ENCODE measurements at places on chromosomes 4 and X.

DNA sequence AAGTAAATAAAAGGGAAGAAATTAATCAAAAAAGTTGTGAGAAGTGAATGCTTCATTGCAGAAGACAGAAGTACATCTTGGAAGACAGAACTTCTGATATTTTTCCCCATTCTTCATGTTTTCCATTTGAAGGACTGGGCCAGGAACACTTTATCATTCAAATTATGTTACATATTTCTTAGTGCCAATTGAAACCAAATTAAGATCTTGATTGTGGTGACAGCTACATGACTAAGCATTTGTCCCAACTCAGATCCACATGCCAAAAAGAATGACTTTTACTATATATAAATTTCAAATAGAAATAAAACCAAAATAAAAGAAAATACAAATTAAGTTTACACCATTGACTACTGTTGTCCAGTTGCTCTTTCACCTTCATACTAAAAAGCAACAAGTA is 14.0 kb upstream of the FGF5 start:
- no peak for DNase-seq

GRCh38 chr4:138636781-138637180 is 378.8 kb upstream of the NOCT start:
- no peak for DNase-seq

- peak; percentile 58 for DNase-seq
Measured at GRCh38 chr4:184838249-184839074, 12.7 kb upstream of the ACSL1 start.

DNA sequence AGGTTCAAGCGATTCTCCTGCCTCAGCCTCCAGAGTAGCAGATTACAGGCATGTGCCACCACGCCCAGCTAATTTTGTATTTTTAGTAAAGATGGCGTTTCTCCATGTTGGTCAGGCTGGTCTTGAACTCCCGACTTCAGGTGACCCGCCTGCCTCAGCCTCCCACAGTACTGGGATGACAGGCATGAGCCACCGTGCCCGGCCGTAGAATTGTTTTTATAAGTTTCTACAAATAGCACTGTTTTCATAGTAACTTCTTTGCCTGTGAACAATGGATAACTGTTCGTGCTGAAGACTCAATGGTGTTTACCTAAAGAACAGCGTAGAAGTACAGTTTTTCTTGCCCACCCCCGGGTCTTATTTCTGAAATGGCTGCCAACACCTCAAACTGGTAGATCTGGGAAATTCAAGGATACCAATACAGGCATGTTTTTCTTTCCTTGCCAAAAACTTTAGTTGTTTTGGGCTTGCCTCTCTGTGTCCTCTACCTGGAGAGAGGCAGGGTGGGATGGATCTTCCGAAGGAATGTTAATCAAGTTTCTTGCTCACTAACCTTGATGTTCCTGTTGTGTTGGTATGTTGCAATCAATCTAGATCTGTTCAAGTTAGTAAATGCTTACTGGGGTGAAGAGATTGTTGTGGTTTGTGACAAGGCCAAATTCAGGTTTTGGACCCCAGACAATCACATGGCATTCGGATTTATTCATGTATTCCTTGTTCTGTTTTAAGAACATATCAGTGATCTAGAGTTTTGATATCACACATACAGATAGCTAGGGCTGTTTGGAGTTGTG is 2.8 kb upstream of the RUFY3 start:
- no peak for DNase-seq

- no peak for DNase-seq
Measured at GRCh38 chr4:168885400-168885799, 124.7 kb downstream of the CBR4 start.

- no peak for DNase-seq
Measured at GRCh38 chrX:41289095-41289494, 44.9 kb upstream of the DDX3X start.

DNA sequence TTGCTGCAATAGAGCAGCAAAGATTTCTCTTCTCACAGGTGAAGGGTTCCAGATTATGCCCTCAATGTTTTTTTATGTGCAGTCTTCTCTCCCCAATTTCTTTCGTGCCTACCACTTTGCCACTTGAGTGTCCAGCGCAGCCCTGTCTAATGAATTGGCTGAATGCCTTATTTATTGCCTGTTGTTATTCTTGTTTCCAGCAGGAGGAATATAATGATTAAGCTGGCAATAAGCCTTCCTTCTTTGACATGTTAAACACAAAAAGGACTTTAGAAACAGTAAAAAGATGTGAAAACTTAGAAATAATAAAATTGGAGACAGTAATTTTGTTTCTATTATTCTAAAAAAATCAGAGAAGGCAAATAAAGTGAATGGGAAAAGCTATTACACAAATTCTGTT is 34.6 kb upstream of the FRAS1 start:
- DNase-seq, result no peak

DNA sequence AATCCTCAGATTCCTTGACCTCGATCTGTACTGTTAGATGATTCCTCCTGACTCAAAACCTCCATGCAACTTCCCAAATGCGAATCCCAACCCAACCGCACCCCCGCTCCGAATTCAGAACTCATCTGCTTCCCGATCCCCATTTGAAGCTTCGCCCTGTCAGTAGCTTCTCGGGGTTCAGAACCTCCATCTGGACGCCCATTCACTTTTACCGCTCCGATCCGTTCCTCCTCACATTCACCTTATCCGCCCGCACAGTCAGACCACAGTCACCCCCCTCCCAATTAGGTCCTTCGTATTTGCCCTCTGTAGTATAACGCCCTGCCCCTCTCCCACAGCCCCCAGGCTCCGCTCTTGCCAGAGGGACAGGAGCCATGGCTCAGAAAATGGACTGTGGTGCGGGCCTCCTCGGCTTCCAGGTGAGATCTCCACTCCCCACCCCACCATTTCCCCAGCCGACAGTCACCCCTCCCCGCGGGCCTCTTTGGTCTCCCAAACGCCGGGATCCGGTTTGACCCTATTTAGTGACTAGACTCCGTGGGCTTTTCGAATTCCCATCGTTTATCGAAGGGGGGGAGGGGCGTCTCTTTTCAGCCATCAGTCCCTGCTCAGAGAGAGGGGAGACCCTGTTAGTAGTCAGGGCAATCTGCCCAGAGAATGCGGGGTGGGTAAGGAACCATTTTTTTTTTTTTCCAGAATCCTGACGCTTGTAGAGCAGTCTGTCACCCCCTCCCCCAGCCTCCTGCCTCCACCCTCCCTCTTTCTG is 691 bp downstream of the MAGED1 start:
- DNase-seq, result peak; percentile 62

DNA sequence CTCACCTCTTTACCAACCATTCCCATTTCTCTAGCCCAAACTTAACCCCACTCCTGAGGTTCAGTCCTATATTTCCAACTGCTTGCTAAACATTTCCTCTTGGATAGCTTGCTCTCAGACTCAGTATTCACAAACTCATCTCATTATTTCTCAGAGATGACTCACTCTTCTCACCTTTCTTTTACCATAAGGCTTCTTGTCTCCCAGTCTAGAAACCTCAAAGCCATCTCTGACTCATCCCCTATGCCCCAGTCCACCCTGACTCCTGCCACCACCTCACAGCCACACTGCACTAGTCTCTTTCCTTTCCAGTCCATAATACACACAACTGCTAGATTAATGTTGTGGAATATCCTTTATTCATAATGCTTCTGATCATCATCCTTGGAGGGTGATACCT is 4.8 kb downstream of the FRMPD3 start:
- DNase-seq, result no peak

- DNase-seq, result no peak
Measured at GRCh38 chr4:82594456-82594855, 32.7 kb upstream of the TMEM150C start.

GRCh38 chrX:302975-303374 is 15.6 kb downstream of the GTPBP6 start:
- DNase-seq, result no peak

- DNase-seq, result peak; percentile 3
Measured at GRCh38 chr4:159540038-159540437, 437.2 kb downstream of the RAPGEF2 start.

- peak; percentile 66 for DNase-seq
Measured at GRCh38 chr4:169115897-169116254, 105.8 kb upstream of the CBR4 start.

GRCh38 chr4:123699880-123700771 is 303.5 kb downstream of the SPRY1 start:
- DNase-seq, result no peak

DNA sequence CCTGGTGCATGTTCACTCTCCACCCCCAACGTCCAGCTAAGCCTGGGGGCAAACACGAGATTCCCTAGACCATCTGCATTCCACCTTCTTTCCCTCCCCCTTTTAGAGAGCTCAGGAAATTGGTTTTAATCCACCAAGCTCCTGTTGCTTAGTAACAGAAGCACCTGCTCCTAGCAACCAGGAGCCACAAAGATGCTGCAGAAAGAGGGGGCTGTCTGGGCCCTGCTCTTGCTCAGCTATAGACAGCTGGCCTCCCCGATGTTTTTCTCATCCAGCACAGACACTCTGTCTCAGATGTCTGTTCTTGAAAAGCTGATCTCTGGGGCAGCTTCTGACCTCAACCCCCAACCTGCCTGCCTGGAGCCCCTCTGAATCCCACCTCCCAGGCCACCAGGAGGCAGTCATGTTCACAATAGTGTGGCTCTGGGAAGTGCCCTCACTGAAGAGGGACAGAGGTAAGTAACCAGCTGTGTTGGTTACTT is 71.5 kb downstream of the SLC16A2 start:
- DNase-seq, result peak; percentile 69

DNA sequence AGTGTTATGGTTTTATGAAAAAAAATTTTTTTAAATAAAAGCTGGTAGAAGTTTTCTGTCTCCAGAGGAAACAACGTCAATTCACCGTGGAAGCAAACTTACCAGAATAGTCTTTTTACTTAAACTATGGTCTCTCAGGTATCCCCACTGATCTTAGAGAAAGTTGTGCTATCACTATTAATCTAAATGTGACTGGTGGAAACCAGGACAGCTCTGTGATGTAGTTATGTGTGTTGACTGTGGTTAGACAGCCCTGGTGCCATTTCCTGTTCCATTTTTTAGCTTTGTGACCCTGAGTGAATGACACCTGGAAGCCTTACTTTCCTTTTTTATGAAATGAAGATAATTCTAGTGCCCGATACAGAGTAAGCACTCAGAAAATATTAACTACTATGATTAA is 111.8 kb upstream of the HUWE1 start:
- no peak for DNase-seq

DNA sequence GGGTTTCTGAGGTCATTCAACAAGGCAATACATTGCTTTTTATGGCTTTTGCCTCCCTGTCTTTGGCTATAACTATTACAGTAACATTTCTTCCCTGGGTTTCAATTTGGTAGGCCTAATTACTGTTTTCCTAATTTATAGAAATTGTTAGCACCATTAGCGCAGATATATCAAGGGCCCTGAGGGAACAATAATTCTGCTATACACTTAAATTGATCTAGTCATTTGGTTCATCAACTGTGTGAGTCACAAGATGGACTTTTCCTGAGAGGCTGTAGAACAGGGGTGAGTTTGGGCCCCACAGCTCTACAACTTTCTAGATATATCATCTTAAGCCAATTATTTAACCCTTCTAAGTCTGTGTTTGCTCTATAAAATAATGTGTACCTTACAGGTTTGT is 107.9 kb downstream of the COMMD8 start:
- no peak for DNase-seq

- DNase-seq, result peak; percentile 36
Measured at GRCh38 chrX:39205467-39205866, 404.2 kb downstream of the MID1IP1 start.

DNA sequence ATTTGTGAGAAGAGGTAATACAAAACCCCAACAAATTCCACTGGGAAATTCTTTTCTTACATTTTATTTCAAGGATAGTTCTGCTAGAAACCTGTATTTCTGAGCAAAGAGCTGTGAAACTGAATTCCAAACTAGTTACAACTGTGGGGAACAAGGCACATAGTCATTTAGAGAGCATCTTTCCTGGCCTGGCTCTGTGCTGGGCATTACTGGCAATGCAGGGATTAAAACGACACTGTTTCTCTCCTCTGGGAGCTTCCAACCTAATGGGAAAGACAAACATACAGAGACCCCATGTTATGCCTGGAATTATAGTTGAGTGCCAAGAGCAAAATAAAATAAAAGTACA is 36.5 kb downstream of the SUPT20HL1 start:
- no peak for DNase-seq

GRCh38 chr4:37138019-37138653 is 106.4 kb upstream of the NWD2 start:
- DNase-seq, result no peak

GRCh38 chr4:159516556-159517140 is 413.8 kb downstream of the RAPGEF2 start:
- DNase-seq, result no peak

- no peak for DNase-seq
Measured at GRCh38 chrX:56029188-56029587, 203.0 kb upstream of the KLF8 start.

DNA sequence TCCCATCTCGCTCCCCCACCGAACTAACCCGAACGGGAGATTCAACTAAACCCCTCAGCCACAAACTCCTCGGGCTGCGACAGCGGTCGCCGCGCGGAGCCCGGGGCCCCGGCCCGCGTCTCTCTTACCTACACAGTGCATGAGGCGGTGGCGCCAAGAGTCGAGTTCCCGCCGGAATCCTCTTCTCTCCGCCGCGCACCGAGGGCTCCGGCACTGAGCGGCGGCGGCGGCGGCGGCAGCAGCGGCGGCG is 160 bp downstream of the LCORL start:
- DNase-seq, result no peak

- DNase-seq, result no peak
Measured at GRCh38 chrX:38538134-38538533, 23.2 kb upstream of the TSPAN7 start.

DNA sequence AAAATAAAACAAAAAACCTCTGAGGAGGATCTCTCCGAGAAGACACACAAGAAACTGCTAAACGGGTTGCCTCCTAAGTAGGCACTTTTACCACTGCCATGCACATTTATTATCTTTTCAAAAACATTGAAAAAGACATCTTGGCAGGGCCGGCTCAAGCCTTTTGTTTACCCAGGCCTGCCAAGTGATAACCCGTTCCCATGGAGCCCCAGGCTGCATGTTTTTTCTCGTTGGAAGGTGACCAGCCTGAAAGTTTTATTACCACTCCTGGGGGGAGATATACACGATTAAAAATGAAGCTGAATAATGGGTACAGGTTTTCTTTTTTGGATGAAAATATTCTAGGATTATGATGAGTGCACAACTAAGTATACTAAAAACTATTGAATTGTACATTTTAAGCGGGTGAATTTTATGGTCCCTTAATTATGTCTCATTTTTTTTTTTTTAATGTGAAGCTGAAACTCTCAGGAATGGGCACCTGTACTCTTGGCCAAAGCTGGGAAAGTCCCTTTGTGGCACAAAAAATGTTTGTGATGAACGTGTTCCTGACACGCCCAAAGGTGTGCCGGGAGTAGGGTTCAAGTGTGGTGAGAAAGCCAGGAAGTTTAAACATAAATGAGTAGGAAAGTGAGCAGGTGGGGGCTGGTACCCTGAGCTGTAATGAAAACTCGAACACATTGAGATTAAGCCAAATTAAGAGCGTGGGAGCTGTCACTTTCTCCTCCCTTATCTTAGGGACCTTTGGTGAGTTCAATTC is 1.5 kb upstream of the MAP7D2 start:
- DNase-seq, result no peak
